GOT3 (cell line): ENCODE measurements at places on chromosomes 3 and 15.

DNA sequence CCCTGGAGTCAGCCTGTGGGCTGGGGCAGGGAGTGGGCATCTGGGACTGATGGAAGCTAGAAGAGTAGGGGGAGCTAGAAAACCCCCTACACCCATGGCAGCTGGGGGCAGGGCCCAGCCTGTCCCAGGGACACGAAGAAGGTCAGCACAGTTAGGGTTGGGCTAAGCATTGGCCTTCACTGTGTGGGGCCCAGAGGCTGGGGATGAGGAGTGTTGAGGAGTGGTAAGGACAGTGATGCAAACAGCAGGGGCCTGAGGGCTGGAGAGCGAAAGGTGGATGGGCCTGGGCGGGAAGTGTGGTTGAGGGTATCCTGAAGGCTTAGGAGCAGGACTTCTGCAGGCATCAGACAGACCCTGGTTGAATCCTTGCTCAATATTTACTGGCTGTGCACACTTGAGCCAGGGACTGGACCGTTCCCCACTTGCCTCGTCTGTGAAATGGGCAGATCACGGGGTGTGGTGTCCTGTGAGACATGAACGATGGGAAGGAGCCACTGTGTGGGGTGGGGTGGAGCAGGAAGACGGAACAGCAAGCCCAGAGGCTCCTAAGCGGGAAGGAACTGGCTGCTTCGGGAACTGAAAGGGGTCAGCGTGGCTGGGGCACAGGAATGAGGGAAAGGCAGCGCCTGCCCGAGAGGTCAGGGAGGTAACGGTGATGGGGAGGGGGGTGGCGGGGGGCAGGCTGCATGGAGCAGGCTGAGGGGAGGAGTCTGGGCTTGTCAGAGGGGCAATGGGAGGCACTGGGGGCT, 7.3 kb downstream of the PRKCD start:
- DNase-seq = no peak

GRCh38 chr15:71341811-71342550, 226.7 kb downstream of the THSD4 start:
- DNase-seq = no peak

GRCh38 chr3:60250810-60251209, 1000.4 kb downstream of the FHIT start:
- no peak for DNase-seq

- no peak for DNase-seq
These were observed 641.5 kb upstream of the EPHA6 start for GRCh38 chr3:96172917-96173316.

DNA sequence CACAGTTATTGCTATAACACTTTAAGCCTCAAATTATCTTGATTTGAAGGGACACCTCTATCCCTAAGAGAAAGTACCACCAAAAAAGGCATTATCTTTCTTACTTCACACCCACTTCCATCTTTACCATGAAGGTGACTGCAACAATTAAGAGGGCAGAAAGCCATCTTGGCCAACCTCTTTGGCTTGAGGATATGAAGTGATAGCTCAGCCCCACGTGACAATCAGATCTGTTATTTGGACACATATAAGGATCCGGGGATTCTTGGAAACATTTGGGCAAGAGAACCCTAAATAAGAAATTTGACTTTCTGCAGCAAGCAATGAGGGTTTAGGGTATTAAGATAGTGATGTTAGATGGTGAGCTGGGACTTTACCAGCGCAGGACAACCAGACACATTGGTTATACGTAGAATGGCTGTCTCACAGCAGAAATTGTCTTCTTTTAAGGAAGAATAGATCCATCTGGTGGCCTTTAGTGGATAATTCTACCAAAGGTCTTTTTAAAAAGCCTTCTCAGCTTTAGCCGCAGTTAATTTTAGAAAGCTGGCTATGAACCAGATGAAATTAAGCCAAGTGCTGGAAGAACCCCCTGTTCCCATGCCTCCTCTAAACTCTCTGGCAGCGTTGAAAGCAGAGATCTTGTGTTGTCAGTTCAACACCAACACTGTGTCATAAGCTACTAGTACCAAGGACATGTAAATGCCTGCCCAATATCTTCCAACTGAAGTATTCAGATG, 12.3 kb downstream of the HCLS1 start:
- DNase-seq = no peak

- DNase-seq = no peak
These were observed 18.2 kb upstream of the UBP1 start for GRCh38 chr3:33458446-33458845.

GRCh38 chr3:126498461-126498860, 19.1 kb downstream of the UROC1 start:
- no peak for DNase-seq

GRCh38 chr3:60045686-60046085, 995.9 kb upstream of the CFAP20DC start:
- DNase-seq = no peak

DNA sequence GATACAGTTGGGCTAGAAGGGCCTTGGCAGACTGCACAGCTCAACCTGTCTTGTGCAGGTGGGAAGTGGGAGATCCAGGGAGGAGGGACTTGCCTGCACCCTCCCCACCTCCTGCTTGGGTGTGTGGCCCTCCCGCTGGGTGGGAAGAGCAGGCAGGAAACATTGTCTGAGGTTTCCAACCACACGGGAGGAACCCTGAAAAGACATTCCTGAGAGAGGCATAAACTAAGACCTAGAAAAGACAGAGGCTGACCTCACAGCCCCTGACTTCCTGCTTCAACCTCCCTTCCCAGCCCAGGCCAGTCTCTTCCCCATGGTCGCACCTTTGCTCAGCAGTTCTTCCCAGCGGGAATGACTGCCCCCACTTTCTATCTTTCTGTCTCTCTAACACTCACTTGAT, 46.3 kb upstream of the INSYN1 start:
- no peak for DNase-seq

- DNase-seq = no peak
These were observed 15.2 kb downstream of the TMCC1 start for GRCh38 chr3:129878355-129878754.

- DNase-seq = no peak
These were observed 8.3 kb downstream of the ITPR1 start for GRCh38 chr3:4501437-4501836.

DNA sequence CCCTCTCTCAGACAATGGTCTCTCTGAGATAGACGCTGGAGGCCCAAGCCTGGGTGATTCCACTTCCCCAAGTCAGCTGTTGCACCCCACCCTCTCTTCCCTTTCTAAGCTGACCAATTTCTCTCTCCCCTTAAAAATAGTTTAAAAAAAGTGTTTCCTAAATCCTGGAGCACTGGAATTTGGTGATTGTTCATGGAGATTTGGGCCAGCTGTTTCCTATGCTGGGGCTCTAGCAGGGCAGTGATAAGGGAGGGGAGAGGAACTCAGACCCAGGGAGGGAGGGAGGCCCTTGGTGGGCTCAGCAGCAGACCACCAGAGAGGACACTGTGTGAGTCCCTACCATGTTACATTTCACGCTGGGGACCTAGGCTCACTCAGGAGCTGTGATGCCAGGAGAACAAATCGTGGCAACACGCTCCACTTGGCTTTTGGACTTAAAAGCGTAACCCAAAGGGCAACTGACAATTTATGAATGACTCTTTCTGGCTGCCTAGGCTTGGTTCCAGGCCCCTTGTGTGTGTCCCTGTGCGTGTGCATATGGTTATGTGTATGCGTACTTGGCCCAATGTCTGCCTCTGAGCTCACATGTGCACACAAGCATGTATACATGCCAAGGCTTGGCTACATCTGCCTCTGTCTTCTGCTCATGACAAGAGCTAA, 59.8 kb upstream of the INSYN1 start:
- DNase-seq = no peak

GRCh38 chr3:119329551-119329950, 35.4 kb downstream of the ARHGAP31 start:
- DNase-seq = no peak

GRCh38 chr3:41974223-41974622, 12.3 kb upstream of the ULK4 start:
- DNase-seq = no peak

GRCh38 chr3:133746712-133747066, 496 bp downstream of the TF start:
- no peak for DNase-seq

DNA sequence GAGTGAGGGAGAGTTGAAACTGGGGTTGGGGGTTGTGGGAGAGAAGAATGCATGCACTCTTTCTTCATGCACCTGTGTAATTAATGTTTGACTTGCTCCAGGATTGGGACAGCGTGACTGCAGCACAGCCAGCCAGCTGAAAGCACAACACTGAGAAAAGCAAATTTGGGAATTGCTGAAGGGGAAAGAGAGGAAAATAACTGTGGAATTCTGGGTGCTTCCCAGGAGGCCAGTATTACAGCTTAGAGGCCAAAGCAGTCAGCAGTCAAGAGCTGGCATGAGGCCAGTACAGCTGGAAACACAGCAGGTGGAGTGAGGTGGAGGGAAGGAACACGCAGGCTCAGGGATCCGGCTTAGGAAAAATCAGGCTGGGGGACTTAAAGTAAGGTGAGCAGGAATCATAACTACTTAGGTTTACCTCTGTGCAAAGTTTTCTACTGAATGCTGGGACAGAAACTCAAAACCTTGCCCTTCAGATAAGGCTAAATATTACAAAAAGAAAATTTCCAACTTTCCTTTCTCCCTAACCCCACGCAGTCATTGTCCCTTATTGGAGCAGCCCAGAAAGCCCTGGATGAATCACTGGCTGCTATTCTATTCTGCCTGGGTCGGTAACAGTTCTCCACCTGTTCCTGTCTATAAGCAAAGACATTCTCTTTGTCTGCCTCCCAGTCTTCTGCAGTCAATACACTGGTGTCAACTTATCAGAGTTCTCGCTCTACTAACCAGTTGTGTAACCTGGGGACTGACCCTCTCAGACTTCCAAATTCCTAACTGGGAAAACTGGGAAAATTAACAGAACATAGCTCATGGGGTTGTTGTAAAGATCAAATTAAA, 167.2 kb downstream of the MAGI1 start:
- no peak for DNase-seq

DNA sequence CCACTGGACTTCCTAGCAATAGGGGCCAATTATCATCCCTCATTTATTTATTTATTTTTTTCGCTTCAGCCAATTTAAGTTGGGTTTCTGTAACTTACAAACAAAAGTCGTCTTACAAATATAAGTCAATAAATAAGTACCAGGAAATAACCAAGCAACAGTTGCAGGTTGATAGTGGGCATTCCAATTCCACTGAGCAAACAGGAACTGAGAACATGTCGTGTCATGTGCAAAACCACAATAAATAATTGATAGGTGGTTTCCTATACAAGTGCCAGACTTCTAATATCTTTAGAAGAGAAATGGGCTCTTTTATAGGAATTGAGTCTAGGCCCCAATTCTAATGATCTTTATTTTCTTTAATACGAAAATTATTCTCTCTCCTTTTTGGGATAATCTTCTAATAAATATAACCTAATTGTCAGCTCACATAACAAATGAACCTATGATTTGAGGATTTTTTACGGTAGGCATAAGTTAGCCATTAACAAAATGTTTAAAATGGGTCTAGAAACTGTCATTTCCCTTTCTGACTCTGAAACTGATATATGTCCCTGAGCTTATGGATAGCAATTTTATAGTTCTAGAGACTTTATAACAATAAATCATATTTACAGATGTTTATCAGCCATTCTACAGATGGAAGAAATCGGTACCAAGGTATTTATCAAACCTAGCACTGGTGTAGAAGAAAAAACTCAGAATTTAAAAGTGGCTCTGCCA, 571.8 kb downstream of the FOXP1 start:
- no peak for DNase-seq

DNA sequence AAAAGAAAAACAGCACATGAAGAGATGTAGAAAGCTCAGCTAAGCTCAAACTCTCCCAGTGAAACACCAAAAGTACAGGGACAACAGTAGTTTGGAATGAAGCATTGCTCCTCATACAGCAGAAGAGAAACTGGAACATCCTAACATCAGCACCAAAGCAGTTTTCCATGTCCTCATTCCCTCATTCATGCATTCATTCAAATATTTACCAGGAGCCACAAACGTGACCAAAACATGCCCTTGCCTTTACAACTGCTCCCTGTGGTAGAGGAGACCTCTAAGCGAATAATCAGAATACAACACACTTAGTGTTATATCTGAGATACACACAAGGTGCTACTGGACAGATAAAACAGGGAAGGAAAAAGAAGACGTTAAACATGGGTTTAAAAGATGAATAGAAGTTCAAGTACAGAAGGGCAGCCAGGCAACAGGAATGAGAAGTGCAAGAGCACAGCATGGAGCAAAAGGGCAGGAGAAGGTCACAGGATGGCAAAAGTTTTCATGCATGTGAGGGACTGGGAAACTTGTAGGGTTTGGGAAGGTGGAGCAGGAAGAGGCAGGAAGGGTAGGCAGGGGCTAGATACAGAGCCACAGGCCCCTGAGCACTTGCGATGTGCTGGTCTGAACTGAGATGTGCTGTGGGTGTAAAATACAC, 58.5 kb upstream of the LMCD1 start:
- no peak for DNase-seq

DNA sequence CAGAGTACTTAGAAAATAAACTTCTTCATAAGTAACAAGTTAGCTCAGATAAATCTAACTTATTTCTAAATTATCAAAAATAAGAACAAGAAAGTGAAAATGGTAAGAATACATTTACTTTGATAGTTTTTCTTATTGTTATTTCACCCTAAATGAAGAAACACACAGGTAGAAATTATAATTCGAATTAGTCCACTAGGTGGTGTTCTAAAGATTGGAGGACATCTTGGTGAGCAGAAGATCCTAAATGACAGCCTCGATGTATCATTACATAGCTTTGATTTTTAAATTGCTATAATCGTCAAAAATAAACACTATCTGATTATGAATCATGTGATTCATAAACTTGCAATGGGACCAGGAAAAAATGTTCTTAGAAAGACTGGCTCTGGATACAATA, 280.8 kb upstream of the UBE2E2 start:
- no peak for DNase-seq

- no peak for DNase-seq
These were observed 86.6 kb downstream of the HMG20A start for GRCh38 chr15:77507143-77507897.

- no peak for DNase-seq
These were observed 66.5 kb downstream of the LRRFIP2 start for GRCh38 chr3:37107846-37108245.

DNA sequence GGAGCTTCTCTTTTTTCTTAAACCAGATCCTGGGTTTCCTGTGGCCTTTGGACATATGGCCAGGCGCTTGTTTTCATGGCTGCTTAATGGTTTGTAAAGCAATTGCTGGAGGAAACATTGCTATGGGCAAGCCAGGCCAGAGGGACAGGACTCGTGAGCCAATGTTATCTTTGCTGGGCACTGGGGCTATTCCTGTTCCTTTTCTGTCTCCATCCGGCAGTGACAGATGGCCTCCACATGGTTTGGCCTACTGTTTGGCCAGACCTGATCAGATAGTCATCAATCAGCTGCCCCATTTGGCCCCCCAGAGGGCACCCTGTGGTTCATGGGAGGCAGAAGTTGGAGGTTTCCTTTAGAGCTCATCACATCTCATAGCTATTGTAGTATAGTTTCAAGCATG, 326.1 kb upstream of the ROPN1 start:
- DNase-seq = no peak

DNA sequence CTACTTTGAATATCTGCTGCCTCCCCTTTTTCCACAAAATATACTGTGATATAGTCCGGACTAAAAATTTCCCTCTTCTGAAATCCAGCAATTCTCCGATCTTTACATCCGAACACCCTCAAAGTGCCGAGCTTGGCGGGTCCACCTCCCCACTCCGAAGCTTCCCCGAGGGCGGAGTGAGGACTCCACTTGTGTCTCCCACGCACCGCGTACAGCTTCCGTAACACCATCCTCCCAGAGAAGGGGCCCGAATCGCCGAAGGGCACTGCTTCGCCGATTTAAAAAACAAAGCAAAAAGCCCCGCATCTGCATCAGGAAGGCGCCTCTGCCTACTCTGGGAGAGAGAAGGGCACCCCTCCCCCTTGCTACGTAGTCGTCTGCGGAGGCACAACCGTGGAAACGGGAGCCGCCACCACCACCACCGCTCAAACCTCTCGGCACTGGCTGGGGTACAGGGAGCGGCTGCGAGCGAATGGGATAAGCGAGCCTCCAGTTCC, 551 bp downstream of the NCBP2 start:
- no peak for DNase-seq
